NCI-H2107 (cell line): ENCODE measurements at places on chromosomes 3 and 15.

DNA sequence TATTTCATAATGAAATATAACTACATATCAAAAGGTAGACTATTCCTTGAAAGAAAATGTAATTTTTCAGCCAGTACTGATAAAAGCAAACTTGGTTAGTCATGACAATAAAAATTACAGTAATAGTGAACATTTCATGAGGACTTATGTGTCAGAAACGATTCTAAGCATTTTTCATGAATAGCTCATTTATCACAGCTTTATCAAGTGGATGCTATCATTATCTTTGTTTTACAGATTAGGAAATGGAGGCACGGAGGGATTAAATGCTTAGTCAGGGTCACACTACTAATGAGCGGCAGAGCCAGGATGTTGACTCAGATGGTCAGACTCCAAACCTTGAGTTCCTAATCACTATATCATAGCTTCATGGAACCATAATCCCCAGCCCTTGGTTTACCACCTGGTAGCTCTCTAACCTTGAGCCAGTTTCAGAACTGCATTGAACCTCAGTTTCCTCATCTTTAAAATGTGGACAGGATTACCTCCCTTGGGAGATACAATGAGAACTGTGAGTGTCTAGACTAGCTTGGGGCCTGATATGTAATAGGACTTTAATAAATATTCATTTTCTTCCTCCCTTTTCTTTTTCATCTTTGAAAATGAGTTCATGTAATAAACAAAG, 85.4 kb downstream of the TNIK start:
- no peak for DNase-seq

DNA sequence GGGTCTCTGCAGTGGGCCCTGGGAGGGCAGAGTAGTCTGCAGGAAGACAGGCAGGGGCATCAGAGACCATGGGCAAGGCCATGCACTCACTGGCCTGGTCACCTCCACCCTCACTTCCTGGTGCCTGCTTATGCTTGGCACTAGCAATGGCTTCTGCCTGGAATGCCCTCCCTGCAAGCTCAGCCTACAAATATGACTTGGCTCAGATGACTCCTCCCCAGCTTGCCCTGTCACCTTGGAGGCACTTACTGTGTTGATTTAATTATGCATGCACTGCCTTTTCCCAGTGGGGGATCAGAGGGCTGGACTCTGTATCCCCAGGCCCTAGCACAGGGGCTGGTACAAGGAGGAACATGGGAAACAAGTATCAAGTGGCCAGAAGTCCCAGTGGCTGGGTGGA, 7.8 kb downstream of the C3orf18 start:
- no peak for DNase-seq

DNA sequence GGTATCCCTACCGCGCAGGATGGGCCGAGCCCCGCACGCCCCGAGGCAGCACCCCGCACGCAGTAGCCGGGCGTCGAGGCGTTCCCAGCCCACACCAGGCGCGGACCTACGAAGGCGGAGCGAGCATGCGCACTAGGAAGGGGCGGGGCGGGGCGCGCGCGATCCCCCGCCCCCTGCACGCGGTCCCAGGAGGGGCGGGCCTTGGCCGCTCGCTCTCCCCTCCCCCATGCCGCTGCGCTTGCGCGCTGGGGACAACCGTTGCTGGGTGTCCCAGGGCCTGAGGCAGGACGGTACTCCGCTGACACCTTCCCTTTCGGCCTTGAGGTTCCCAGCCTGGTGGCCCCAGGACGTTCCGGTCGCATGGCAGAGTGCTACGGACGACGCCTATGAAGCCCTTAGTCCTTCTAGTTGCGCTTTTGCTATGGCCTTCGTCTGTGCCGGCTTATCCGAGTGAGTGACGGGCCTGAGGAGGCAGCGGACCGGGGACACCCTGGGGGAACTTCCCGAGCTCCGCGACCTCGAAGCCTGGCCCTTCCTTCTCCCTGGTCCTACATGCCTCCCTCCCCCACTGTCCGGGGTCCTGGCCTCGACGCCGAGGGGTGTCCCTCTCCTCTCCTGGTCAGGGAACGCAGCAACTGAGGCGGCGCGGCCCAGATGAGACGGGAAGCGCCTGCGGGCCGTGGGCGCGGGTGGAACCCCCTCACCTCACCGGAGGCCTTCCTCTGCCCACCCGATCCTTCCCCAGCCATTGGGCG, at the start of gene SPESP1:
Gene SPESP1, plus strand, starts transcription at position 258 of the 755 bp plus-strand sequence. Its CDS starts 129 bp downstream, at position 387.
- no peak for DNase-seq

GRCh38 chr15:82874961-82875360, 65.5 kb downstream of the WHAMM start:
- no peak for DNase-seq

DNA sequence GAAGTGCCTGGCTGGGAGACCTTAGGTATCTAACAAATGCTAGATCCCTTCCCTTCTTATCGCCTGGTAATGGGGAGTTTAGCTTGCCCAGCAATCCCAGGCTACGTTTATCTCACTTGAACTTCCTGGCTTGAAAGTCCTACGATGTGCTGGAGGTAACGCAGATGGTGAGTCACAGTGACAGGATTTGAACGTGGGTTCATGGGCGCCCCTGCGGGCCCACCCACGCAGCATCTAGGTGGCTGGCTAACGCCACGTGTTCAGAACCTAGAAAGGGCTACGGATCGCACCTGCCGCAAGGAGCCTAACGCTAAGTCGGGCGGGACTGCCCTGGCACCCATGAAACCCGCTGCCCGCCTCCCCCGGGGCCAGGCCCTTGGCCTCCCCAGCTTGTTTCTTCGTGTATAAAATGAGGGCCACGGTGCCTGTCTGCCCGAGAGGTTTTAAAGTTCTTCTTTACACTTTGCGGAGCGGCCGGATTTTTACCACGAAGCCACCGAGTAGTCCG, 600 bp upstream of the USP3 start:
- DNase-seq = no peak

GRCh38 chr3:117691526-117691925, 981.9 kb downstream of the TUSC7 start:
- no peak for DNase-seq

- DNase-seq = no peak
These were observed 54.4 kb downstream of the FEZF2 start for GRCh38 chr3:62318752-62319569.

DNA sequence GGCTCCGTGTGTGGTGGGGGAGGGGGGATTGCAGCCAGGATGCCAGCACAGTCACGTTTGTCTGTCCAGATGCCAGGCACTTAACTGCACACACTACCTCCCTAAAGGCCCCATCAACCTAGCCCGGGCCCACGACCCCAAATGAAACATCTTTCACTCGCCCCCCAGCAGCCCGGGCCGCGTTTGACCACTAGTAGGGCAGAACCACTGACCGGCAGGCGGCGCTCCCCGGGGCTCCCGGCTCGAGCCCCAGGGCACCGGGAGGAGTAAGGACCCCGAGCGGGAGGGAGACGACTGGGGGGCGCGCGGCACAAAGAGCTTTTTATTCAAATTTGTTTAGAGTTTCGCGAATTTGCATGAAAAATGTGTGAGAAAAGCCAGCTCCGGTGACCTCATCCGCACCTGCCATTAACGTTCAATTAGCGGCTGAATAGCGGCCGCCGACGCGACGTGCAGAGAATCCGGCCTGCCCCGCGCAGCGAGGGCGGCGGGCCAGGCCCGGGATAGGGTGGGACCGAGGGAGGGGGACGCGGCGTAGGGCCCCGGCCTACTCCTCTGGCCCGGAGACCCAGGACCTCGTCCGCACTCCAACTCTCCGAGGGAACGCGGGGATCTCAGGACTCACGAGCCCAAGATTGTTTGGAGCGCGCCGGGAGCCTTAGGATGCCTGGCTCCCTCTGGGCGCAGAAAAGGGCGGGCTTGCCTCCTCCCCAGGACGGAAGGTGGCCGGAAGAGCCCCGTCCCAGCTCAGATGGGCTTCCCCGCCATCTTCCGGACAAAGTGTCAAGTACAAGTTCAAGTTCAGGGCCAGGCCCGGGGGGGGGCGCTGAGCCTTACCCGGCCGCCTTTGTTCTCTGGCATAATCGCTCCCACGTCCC, 64.9 kb upstream of the POLG start:
- no peak for DNase-seq

GRCh38 chr3:181896605-181897004, 184.9 kb downstream of the SOX2 start:
- peak; percentile 44 for DNase-seq

GRCh38 chr15:67048281-67049279, 16.8 kb upstream of the SMAD3 start:
- no peak for DNase-seq

DNA sequence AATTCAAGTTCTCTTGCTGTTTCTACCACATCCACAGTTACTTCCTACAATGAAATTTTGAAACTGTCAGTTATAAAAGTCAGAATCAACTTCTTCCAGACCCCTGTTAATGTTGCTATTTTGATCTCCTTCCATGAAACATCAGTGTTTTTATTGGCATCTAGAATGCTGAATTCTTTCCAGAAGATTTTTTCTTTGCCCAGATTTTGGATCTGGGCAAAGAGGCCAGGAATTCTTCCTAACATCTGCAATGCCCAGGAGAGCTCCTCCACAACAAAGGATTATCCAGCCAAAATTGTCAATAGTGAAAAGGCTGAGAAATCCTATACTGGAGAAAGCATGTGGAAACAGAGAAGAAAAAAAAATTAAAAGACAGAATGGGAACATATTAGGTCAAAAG, 75.5 kb downstream of the SERPINI1 start:
- no peak for DNase-seq

DNA sequence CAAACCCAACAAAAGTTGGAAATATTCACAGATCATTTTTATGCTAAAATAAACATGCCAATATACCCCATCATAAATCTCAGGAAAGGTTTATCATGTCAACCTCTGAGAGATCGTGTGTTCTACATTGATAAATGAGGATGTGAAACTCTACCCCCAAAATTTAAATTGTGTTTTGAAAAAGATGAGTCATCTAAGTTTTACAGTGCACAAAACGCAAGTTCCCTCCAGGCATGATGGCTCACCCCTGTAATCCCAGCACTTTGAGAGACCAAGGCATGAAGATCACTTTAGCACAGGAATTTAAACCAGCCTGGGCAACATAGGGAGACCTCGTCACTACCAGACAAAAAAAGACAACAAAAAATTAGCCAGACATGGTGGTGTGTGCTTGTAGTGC, 1487.0 kb upstream of the GBE1 start:
- no peak for DNase-seq

- no peak for DNase-seq
These were observed 157.9 kb downstream of the C3orf38 start for GRCh38 chr3:88307666-88308065.

DNA sequence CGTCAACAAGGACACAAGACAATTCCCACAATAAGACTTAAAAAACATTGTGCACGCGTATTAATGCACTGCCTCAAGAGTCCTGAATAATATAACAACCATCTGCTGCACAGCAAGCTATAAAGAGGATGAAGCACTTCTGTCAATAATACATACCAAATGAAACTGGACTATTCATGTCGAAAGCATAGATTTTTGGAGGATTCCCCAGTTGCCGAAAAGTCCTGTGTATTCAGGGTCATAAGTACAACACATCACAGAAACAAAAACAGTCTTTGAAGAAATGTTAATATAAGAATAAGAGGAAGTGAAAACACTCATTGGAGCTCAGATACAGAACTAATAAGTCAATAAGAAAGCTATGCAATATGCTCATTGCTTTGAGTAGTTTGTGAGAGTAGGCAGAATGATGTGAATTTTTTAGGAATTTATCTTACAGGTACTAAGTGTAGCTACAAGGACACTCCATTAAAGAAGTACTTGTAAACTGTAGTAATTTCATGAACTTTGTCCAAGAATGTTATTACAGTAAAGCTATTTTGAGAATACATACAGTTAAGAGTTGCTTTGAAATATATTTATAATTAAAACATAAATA, 31.6 kb downstream of the CBLB start:
- DNase-seq = no peak

- no peak for DNase-seq
These were observed 17.5 kb downstream of the IL1RAP start for GRCh38 chr3:190531406-190531805.

- no peak for DNase-seq
These were observed 77.0 kb downstream of the SLC9A9 start for GRCh38 chr3:143771258-143771657.

- DNase-seq = no peak
These were observed 163.8 kb upstream of the MBNL1 start for GRCh38 chr3:152104847-152105415.

DNA sequence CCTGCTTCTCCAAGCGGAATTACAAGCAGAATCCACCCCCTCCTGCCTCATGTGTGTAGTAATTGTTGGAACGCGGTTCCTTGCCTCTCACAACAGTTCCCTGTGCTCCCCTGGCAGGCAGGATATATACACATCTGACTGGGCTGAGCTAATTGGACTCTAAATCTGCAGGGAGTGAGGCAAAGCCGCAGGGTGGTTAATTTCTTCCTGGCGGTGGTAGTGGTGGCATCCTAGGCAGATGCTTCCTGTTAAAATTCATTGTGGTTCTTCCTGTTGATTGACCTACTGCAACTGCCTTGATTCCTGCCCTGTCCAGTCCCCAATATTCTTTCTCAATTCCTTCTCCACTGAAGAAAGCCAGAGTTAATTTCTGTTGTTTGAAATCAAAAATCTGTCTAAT, 202.9 kb upstream of the PROK2 start:
- no peak for DNase-seq

GRCh38 chr3:194286375-194287146, 64.6 kb downstream of the CPN2 start:
- no peak for DNase-seq

DNA sequence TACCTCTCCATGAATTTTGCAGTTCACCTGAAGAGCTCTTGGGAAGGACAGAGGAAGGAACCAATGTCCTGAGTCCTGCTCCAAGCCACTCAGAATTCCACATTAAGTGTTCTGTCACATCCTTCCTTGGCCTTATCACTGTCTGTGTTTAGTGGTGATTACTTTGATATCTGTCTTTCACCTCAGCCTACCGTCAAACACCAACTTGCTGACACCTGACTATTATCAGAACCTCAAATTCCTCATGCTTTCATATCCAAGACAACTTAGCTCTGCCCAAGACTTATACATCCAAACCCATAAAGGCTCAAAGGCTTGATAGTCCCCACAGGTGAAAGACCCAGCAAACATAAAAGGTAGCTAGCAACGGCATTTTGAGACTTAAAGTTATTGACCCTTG, 280.0 kb downstream of the MEX3B start:
- no peak for DNase-seq

GRCh38 chr3:128667641-128668040, 17.0 kb upstream of the RPN1 start:
- no peak for DNase-seq

DNA sequence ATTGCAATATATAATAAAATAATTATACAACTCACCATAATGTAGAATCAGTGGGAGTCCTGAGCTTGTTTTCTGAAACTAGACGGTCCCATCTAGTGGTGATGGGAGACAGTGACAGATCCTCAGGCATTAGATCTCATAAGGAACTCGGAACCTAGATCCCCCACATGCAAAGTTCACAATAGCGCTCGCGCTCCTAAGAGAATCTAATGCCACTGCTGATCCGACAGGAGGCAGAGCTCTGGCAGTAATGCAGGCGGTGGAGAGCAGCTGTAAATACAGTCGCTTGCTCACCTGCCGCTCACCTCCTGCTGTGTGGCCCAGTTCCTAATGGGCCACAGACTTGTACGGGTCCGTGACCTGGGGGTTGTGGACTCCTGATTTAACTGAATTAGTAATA, 87.8 kb downstream of the P3H2 start:
- no peak for DNase-seq

GRCh38 chr3:126098391-126098858, 14.5 kb upstream of the SLC41A3 start:
- DNase-seq = no peak
